Stimulated activated CD4-positive, alpha-beta T cell treated with anti-CD3 and anti-CD28 coated beads, Interleukin-2, amount 100 ng/mL, for 48 hours (primary cell): ENCODE measurements at places on chromosomes 3 and 15.

GRCh38 chr15:78229431-78230406, 4.6 kb downstream of the ACSBG1 start:
- no peak for DNase-seq

DNA sequence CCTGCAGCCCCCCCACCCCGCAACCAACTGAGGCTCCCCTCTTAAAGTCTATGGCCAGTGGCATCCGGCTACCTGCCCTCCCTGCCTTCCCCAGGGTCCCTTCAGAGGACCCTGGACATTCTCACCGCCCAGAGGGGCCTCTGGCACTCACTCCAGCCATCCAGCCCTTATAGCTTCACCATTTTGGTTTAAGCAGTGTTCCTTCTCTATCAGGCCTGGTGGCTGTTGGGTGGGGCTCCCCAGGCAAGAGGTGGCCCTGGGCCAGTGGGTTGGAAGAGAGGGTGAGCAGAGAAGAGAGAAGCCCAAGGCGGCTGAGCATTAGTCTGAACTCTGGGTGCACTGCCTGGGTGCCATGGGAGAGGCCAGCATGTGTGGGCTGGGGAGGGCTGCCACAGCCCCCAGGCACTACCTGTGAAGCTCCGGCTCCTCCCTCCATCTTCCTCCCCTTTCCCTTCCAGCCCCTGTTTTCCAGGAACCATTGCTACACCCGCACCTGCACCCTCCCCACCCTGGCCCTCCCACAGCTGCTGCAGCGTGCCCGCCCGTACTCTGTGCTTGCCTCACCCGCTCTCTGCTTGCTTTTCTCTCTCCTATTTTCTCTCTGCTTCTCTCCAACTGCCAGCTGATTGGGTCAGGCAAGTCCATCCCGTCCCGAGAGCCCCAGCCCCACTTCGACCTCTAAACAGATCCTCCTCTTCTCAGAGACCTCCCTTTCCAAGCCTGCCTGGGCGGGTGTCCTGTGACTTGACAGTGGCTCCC, 168.2 kb downstream of the TBC1D2B start:
- DNase-seq = no peak

DNA sequence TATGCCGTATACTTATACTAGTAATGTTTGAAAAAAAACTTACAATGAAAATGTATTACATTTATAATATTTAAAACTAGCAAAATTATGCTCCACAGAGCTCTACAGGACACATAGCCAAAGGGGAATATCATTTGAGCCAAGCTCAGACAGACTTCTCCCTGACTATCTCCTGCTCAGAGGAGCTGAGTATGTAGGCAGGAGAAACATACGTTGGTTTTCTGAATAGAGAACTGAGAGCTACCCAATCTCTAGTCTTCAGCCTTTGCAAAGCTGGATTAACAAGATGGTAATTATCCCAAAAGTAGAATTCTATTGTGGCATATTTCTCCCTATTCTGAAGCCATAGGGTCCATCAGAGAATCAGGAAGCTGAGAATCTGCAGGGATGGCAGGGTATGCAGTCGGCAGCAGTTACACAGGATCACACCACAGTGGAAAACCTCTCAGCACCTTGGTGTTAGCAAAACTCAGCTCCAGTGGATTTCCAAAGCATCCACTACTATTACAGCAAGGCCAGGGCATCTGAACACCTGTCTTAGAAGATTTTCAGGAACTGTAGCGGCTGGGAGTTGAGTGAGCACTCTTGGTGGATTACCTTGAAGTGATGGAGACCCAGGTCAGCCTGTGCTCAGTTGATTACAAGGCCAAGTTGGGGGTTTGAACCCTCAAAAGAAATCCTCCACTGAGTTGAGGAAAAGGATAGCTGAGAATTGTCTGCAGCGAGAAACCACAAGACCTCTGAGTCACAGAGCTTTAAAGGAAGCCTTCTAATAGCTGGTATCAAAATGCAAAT, 30.1 kb downstream of the GPR15 start:
- DNase-seq = no peak

GRCh38 chr3:194298331-194299227, 52.5 kb downstream of the CPN2 start:
- DNase-seq = no peak

- no peak for DNase-seq
Measured at GRCh38 chr15:35540885-35541284, 5.1 kb downstream of the DPH6 start.

- DNase-seq = no peak
Measured at GRCh38 chr3:129211772-129212171, 28.1 kb upstream of the CNBP start.
